ENCODE measurements at places on chromosomes 1 and 21.
A peak's percentile ranks its signal among the peaks of the same experiment; 100 is the strongest.

DNA sequence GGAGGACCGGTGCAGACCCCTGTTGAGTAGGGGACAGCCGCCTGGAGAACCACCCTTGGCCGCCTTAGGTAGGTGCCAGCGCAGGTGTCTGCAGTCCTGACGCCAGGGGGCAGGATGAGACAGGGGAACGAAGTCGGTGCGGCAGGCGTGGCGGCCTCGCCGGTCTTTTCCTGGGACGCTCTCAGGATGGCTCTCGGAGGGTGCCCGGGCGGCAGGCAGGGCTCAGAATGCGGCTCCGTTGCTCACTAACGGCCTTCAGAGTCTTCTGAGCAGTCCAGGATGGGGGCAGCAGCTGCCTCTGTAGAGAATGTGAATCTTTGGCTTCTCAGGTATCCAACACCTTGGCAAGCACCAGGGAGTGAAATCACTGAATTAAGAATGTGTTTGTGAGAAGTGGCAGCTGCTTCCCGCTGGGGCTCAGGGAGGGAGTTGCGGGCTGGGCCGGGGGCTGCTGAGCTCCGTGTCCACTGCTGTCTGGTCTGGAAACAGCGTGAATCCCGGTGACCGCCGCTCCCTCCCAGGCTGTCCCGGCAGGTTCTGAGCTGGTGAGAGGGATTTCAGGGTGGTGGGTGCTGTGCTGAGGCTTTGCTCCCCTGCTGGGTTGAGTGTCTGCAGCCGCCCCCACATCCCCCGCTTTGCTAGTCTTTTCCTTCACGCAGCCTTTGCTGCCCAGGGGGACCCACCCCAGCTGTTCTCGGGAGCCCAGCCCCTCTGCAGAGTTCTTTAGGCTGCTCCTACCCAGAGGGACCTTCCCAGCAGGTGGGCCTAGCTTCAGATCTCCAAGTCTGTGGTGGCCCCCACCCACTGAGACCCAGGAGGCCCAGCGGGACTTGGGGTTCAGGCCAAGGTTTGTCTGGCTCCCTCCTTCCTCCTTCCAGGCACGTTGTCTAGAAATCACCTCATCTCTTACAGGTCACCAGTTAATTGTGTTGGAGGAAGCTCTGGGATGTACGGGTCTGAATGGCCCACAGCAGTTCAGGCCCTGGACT, 11.1 kb upstream of the C1orf174 start:
- peak; percentile 74 for DNase-seq

GRCh38 chr21:39251326-39251725, 62.1 kb downstream of the BRWD1 start:
- peak; percentile 16 for DNase-seq

DNA sequence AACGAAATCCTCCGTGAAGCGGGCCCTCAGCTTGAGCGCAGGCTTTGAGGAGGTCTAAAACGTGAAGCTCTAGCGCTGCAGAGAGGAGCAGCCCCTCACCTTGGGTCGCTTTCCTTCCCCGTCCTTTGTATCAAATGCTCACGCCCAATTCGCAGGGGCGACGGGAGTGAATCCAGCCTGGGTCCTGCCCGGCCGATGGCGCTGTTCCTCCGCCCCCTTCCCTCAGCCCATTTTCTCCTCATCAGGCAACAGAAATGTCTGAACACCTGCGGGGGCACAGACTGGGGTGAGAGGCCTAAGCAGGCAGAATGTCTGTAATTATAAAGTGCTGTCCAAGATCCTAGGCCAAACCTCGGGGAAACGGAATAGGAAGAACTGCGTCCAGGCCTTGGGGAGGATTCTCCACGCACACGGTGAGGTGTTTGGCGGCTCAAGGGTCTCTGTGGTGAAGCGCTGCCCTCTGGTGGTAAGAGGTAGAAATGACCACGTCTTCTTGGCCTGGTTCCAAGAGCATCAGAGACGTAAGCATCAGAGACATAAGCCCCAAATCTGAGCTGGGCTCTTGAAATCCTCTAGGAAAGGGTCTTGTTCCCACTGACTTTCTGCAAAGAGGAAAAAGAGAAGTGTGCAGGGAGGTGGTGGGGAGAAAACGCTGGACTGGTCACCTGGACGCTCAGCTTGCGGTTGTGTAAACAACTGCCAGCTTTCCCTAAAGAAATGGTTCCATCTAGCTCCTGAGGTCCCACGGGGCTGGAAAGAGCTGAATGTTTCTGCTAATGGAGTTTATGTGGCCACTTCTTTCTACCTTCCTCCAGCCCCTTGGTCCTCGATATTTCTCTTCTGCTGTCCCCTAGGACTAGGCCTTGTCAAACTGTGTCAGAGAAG, 92.1 kb upstream of the CD53 start:
- peak; percentile 64 for DNase-seq

GRCh38 chr1:181014477-181015250, 8.0 kb downstream of the STX6 start:
- no peak for DNase-seq

DNA sequence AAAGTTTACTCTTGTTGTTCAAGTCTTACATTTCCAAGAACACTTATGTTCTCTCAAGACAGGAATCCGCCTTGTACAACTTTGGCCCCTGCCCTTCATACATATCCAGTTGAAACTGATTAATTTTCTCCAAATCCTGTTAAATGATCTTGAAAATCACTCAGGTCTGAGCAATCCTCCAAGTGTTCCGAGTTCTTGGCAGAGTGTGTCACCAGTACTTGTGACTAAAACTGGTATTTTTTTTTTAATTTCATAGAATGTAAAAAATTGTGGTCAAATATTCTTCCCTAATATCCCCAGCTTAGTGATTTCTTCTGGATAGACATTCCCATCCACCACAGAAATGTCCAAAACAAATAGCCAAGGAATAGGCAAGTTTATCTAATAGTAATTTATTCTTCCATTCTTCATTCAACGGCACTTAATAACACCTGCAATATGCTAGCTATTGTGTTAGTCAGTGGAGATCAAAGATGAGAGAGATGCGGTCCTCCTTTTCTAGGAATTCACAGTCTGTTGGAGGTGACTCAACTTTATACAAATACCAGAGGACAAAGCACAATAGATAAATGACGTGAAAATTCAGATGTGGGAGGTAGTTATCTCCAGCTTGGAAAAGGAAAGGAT, 71.4 kb downstream of the DIRAS3 start:
- no peak for DNase-seq

- DNase-seq, result no peak
Observed at GRCh38 chr1:83024251-83024767, 974.6 kb downstream of the TTLL7 start.

- peak; percentile 54 for DNase-seq
Observed at GRCh38 chr1:30801771-30802198, 44.2 kb upstream of the LAPTM5 start.

DNA sequence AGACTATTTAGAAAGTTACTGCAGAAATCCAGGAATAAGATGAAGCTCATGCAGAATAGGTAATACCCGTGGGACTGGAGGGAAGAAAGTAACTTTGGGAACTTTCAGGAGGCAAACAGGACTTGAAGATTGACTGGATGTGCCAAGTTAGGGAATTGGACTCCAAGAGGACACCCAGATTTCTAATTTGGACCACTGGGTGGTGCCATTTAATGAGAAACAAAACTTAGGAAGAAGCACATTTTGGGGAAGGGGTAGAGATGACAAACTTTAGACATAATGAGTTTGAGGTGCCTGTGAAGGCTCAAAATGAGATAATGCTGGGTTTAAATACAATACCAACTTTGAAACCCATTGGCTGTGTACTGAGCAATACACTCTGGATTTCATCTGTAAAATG, 3.3 kb upstream of the B4GALT3 start:
- no peak for DNase-seq

DNA sequence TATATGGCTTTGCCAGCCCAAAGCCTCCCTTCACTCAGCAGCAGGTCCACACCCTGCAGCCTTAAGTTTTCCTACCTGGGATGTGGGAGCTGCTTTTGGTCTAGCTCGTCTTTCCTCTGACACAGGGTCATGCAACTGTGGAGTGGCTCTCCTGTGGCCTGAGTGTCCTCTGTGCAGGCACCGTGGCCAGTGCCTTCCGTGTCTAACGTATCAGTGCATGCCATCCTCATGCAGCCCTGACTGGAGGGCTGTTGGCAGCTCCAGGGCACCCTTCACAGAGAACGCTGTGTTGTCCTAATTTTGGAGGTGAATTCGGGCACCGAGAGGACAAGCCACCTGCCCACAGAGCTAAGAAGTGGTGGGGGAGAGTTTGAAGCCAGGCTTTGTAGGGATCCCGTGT, 25.7 kb upstream of the C1orf174 start:
- DNase-seq, result no peak

- no peak for DNase-seq
Observed at GRCh38 chr1:232837087-232837486, 31.9 kb downstream of the MAP10 start.

DNA sequence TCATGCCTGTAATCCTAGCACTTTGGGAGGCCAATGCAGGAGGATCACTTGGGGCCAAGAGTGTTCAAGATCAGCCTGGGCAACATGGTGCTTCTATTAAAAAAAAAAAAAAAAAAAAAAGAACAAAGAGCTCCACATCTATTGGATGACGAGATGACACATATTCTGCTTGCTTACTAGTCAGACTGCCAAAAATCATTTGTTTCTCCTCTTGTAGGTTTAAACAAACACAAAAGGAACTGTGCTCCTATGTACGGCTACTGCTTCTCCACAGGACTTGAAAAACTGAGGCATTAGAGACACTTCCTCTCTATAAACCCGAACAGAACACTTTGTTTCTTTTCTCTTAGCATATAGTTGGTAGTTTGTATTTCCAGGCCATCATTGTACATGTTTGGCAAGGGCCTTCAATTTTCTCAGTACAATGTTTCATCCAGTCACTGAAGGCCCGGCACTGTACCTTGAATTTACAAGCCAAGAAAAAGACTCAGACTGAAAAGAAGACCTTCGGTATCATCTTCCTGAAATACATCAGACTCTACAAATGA, 6.0 kb downstream of the TRIT1 start:
- no peak for DNase-seq

DNA sequence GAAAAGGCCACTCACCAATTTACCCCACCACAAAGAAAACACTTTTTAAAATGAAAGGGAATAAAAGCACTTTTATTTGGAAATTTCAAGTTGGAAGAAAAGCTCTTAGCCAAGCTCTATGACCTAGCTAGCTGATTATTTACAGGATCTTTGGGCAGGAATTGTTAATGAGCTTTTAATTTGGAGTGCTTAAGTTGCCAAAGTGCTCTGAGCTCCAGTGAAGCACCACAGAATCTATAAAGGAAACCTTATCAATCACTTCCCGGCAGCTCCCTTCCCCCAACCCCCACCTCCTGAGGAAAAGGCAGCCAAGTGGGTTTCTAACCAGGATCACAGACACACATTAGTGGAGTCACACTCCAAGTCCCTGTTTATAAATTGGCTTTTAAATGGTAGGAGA, 1.5 kb downstream of the ERI3 start:
- DNase-seq, result no peak

DNA sequence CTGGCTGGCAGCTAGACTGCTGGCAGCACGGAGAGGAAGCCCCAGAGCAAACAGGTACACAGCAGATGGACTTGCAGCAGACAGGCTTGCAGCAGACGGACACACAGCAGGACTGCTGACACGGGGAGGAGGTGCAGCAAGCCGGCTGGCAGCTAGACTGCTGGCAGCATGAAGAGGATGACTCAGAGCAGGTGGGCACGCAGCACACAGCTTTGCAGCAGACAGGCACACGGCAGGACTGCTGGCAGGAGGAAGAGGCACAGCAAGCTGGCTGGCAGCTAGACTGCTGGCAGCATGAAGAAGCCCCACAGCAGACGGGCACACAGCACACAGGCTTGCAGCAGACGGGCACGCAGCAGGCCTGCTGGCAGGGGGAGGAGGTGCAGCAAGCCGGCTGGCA, 498 bp downstream of the KRTAP10-2 start:
- DNase-seq, result no peak

DNA sequence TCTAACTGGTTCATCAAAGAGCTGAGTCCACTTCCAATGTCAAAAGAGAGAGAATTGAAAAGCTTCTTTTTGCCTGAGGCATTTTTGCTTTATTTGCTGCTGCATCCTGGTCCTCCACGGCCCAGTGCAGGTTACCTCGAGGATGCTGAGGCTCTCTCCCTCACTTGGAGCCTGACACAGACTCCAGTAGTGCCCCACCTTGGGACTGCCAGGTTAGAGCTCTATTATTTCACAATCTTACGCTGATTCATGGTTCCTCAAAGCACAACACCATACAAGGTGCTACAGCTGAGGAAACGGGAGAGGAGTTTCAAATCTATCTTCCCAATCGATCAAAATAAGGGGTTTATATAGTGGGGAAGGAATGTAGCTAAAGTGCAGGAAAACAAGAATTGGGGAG, 13.6 kb upstream of the PLPPR4 start:
- no peak for DNase-seq

DNA sequence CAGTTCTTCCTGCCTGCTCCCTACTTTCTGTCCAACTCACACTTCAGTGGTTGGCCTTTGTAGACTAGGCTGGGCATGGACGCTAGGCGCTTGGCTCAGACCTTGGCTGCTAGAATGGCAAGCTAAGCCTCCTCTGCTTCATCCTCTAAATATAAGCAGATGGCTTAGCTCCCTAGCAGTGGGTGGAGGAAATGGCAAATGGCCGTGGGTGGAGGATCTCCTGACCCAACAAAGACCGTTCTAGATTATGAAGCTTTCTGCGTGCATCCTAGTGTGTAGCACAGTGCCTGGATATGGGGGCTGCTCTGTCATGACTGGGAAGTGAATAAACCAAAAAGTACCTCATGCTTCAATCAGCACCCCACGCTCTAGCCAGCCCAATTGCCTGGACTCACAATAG, 10.4 kb upstream of the ETV3L start:
- no peak for DNase-seq

GRCh38 chr1:21661886-21662285, 7.3 kb downstream of the RAP1GAP start:
- DNase-seq, result no peak

DNA sequence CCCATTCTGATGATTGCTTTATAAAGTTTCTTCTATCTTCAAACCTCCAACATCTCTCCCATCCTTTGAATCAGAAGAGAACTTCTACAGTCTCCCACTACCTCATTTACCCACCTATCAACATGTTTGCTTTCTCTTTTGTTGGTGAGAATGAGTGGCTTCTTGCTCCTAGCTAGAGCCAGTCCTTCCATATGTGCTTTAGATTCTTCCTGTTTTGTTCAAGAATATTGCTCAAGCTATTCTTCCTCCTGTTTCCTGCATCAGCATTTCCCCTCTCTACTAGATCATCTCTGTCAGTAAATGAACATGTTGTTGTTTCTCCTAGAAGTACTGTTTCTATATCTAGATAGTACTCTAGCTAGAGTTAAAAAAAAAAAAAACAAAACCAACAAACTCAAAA, 6.3 kb downstream of the ATF6 start:
- DNase-seq, result no peak

All from NCI-H1105 (cell line).